Renal pelvis (tissue), 12 donors: ENCODE measurements at places on chromosomes 12 and 14. TPM values are rescaled to one million over a fixed set of nuclear protein-coding genes. Genes with fewer than 3 reads are reported as not detected.

DNA sequence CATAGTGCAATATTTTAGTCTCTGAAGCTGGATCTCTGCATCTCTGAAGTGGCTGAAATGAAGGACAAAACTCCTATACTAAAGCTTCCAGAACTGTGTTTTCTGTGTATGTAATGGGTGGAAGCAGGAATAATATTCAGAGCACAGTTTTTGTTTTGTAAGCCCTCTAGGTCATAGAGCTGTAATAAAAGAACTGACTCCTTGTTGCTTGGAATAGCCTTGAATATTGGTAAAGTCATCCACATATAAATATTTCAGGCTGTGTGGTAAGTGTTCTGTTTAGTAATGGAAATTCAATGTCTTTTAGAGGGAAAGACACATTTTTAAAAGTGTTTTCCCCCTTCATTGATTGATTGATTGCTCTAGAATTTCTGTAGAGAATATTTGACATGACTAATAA lies 18.2 kb upstream of the AKAP6 start:
- no peak for DNase-seq

DNA sequence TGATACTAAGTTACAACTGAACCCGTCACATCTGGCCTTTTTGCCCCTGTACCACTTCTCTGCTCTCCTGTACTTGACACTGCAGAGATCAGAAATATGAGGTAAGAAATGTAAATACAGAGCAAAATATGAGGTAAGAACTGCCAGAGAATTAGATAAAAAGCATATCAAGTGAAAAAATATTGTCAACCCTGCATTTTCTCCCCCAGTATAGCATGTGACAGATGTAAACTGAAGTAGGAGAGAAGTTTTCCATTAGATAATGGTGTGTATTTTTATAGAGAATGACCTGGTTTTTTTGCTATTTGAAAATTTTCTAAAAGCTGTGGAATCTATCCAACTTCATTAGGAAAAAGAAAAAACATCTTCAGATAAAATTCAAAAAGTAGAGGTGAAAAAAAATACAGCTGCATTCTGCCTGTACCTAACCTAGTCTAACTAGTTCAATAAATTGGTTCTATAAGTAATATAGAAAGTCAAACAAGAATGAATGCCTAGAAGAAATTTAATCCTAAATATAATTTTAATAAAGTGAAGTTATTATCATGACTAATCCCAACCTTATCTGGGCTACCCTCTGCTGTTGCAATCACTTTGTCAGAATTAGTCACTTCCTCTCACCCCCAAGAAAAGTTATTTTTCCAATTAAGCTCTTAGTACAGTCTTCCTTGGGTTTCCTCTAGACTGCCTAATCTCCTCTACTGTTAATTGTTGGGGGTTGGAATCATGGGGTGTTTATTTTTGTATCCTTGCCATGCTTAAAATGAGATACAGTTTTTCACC lies 210.0 kb downstream of the RASSF9 start:
- DNase-seq, result no peak

Gene TAS2R10
- 3.1 TPM for polyA plus RNA-seq

DNA sequence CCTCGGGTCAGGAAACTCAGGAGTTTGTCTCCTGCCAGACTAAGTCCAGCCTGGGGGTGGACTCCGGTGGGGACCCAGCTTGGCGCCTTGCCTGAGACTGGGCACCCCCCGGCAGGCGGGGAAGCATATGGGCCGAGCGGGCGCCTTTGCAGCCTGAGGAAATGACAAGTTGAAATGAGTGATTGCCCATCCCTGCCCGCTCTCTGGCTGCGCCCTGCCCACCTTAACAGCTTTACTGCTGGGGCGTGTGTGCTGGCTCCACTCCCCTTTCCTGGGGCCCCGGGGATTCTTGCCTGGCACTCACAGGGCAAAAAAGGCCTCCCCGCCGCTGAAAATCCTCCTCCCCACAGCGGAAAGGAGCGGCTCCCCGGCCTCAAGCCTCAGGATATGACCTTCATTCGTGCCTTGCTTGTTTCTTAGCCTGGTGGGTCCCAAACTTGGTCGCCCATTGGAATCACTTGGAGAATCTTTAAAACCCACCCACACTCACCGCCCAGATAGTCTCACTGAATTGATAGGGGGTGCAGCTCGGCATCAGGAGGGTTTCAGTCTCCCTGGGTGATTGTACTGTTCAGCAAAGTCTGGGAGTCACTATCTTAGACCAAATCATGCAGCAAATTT lies 1.5 kb downstream of the RFLNA start:
- no peak for DNase-seq

DNA sequence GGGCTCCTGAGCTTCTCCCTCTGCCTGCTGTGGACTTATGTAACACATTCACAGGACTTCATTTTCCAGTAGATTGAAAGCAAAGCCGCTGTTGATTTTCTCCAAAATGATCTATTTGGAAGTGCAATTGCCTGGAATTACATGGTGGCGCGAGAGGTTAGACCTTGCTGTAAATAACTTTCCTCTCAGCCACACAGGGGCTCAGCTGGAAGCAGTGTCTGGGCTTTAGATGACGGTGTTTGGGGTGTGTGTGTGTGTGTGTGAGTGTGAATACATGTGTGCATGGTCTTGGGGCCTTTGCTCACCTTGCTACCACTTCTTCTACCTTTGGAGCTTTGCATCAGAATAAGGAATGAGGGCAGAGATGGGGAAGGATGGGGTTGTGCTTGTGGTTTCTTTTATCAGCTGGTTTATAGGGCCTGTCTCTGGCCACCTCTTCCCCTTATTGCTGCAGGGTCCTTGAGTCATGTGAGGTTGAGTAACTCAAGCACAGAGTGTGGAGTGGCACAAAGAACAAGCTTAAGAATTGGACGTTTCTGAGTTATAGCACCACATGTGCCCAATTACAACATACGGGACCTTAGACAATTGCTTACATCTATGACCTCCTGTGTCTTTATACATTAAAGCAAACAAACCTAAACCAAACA lies 280.6 kb downstream of the NRXN3 start:
- DNase-seq, result no peak

- no peak for DNase-seq
These were observed 34.5 kb downstream of the HMGA2 start for GRCh38 chr12:65858831-65859230.

Gene RASAL1
- polyA plus RNA-seq, result 10.6 TPM

DNA sequence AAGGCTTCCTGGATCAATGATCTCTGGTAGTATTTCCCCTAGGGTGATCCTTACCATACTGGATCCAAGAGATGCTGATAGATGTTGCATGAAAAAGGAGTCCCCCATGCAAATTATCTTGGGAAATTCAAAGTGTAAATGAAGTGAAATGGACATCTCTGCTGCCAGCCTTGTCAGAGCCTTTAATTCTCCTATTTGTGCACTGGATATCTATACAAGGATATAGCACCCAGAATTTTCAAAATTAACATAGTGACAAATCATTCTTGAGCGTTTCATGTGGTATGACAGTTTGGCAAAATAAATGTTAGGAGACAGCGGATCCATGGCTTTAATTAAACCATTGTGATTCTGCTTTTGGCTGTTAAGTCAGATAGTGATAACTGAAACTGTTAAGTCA lies 260.9 kb downstream of the KSR2 start:
- DNase-seq, result no peak

Gene PITPNM2
- polyA plus RNA-seq, result 7.7 TPM

DNA sequence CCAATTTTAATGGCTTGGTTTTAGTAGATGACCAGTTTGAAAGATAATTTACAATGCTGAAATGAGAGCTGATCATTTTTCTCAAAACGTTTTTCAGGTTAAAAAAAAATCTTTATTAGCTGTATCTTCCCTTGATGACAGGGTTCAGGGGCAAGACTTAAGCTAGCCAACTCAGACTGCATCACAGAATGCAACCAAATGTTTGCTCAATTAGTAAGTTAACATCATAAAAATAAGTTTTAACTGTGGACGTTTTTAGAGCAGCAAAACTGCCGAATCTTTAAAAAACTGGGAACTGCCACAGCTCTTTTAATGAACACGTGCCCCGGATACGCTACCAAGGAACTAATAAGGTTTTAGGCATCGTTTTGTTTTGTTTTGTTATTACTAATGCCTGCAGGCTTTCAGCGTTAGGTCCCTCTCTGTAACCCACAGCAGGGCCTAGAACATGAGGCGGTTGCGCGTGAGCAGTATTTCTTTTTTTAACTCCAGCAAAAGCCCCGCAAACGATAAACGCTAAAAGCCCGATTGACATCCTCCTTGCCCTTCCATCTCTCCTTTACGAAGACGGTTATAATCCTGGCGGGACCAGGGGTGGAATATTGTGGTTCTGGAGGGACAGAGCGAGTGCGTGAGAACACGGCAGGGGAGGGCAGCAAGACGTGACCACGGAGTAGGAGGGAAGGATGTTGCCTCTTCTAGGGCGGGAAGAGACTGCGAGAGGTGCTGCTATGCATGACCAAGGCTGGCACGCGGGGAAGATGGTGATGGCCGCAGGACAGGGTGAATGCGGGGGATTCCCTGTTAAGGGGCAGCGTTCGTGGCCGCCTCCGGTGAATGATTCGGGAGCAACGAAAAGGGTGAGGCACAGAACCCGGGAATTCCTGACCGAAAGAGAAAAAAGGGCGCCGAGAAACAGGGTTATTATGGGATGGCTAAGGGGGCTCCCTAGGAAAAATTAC lies 652 bp downstream of the SUPT16H start:
- DNase-seq, result peak; percentile 44

Gene PRKD1
- polyA plus RNA-seq, result 32.4 TPM

Gene ARHGEF25
- 24.9 TPM for polyA plus RNA-seq
